ENCODE measurements at places on chromosomes 5 and 9. TPM values are rescaled to one million over a fixed set of nuclear protein-coding genes. Genes with fewer than 3 reads are reported as not detected.

Gene F2RL2
- total RNA-seq: not detected

Gene GPR150
- total RNA-seq: 0.18 TPM

Gene SLC36A2
- total RNA-seq: not detected

Gene CSF2
- total RNA-seq: not detected

Gene AK1
- 48.6 TPM for total RNA-seq

Gene DIPK1B
- 6.6 TPM for total RNA-seq

Gene PCDHB11
- total RNA-seq: 2.1 TPM

Gene GRXCR2
- total RNA-seq: not detected

Gene ZMAT2
- 58.5 TPM for total RNA-seq

Gene PCDHA10
- 1.5 TPM for total RNA-seq

Gene PDGFRB
- total RNA-seq: 108 TPM

Gene MYORG
- total RNA-seq: 8.1 TPM

Gene SLC27A6
- total RNA-seq: 7.1 TPM

Gene CTNNA1
- 379 TPM for total RNA-seq

Gene AGPAT2
- total RNA-seq: 52.2 TPM

Gene LIFR
- total RNA-seq: 65.4 TPM

Gene SMIM33
- total RNA-seq: not detected

Gene PPP2R2B
- 25.9 TPM for total RNA-seq

Gene DNAJC18
- 10.3 TPM for total RNA-seq

Gene CHSY3
- total RNA-seq: 0.96 TPM

Gene ANAPC2
- 74.5 TPM for total RNA-seq

Gene NHP2
- 183 TPM for total RNA-seq

Gene ACTBL2
- total RNA-seq: not detected

Gene TEK
- 13.1 TPM for total RNA-seq

Gene TJP2
- 197 TPM for total RNA-seq

Gene CEP78
- 10.2 TPM for total RNA-seq

Gene NRARP
- 7.1 TPM for total RNA-seq

Gene CAVIN4
- total RNA-seq: 0.52 TPM

Gene CDC20B
- not detected for total RNA-seq

Gene CER1
- total RNA-seq: not detected

Gene PRR16
- total RNA-seq: 4.2 TPM

Gene INSL4
- not detected for total RNA-seq

Gene PHF24
- 1.7 TPM for total RNA-seq

Gene TRIM7
- 3.0 TPM for total RNA-seq

Gene ELAVL2
- total RNA-seq: 0.29 TPM

Gene DMRT1
- not detected for total RNA-seq

Gene PCDHGC3
- 52.6 TPM for total RNA-seq
